Mucosa of descending colon (tissue), 3 donors: ENCODE measurements at places on chromosomes 6 and 20. TPM values are rescaled to one million over a fixed set of nuclear protein-coding genes. Genes with fewer than 3 reads are reported as not detected.
A peak's percentile ranks its signal among the peaks of the same experiment; 100 is the strongest.

GRCh38 chr6:96391776-96392360 lies 129.7 kb upstream of the UFL1 start:
- DNase-seq, result peak; percentile 34

GRCh38 chr20:16615199-16615598 lies 42.0 kb upstream of the KIF16B start:
- DNase-seq, result peak; percentile 40

- DNase-seq, result no peak
Observed at GRCh38 chr6:7087066-7087465, 20.7 kb upstream of the RREB1 start.

DNA sequence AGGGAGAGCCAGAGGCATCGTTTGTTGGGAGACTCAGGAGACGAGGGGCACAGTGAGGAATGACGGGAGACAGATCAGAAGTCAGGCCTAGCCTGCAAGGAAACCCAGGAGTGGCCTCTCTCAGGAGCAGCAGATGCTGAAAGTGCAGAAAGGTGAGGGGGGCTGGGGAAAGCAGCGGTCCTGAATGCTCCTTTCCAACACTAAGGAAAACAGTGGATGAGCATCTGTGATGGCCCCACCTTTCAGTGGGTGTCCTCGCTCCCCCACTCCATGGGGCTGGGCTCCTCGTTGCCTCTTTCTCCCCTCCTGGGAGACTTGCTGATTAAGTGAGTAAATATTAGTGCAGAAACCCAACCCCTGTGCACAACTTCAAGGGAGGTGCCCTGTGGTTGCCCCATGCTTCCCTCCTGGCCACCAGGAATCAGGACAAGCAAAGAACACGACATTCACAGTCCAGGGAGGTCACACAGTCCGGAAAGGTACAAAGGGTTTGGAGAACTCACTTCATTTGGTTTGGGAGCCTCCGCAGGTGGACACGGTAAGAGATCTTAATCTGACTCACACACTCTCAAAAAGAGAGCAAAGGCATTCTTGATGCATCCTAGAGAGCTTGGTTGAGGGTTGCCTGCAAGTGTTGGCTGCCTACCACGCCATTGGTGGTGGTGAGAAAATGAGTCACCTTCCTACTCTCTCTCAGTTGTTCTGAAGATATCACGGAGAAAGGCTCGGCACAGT lies 9.7 kb upstream of the BPIFB1 start:
- no peak for DNase-seq

DNA sequence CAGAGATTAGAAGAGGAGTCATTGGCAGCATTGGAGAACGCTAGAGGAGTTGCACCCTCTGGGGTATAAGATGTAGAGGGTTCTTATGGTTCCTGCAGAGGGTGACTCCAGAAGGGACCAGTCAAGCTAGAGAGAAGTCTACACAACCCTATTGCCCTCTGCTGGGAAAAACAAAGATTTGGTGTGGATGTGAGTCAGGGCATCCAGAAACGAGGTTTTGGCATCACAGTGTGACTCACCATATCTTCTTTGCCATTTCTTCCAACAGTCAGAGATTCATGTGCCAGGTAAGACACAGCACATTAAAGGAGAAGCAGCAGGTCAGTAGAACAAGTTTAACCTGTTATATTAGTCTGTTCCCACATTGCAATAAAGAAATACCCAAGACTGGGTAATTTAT lies 598.8 kb downstream of the MAFB start:
- no peak for DNase-seq

DNA sequence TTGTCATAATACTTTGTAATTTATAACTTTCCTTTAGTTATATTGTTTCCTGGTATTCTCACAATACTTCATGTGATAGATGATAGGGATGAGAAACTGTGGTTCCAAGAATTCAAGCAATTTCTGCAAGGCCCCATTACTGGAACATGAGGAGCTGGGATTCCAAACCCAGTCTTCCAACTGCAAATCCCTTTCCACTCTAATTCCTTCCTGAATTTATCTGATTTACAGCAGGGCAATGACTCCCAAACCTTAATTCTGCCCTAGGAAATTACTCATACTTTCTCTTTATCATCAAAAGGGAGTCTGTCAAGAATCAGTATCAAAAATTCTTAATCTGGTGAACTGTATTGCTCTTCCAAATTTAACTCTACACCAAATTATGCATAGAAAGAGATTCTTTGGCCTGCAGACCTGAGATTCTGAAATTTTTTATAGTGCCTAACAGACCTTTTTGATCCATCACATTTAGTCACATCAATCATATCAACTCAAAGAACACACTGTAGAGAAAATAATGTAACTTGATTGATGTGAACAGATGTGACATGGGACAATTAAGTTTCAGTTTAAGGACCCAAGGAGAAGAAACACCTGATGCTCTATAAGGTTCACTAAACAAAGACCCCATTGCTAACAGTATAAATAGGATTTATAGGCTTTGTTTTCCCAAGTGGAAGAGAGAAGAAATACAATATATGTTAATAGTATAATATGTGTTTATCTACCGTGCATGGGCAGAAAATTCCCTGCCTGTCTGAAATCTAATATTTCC lies 41.5 kb upstream of the GJA1 start:
- no peak for DNase-seq

- DNase-seq, result no peak
Observed at GRCh38 chr20:63104312-63105181, 97.8 kb upstream of the BHLHE23 start.

- DNase-seq, result no peak
Observed at GRCh38 chr6:157516319-157517026, 135.5 kb downstream of the ZDHHC14 start.

- no peak for DNase-seq
Observed at GRCh38 chr20:59412875-59413284, 112.5 kb downstream of the EDN3 start.

DNA sequence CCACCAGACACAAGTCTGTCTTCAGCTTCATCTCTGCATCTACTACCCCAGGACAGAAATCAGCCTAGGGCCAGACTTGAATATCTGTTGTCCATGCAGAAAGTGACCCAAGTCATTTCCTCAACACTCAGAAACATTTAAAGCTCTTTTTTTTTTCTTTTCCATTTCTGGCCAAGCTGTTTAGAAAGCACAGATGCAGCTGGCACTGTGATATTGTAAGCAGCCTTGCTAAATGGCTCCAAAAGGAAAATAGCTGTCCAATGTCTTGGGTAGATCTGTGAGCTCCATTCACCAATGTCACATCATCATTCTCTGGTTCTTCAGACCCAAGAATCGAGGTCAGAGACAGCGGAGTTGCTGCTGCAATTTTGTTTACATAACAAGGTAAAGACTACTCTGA lies 174.2 kb downstream of the PDE7B start:
- DNase-seq, result no peak

GRCh38 chr6:13407709-13408695 lies 79.4 kb downstream of the GFOD1 start:
- no peak for DNase-seq

DNA sequence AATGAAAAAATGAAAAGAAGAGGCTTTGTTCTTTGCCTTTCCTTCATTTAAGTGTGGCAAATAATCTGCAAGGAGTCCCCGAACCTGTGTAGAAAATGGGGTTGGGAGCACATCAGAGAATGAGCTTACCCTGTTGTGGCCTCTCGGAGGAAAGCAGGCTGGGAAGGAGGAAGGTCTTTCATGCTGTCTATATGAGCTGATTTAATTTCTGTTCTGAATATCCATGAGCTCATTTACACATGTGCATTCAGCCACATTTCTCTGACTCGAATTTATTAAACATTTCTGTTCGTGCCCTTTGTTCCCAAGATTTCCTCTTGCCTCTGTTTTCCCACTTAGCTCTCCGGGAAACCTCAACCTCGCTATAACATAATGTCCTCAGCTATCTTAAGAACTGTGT lies 584.4 kb upstream of the CDH4 start:
- no peak for DNase-seq

DCBLD1 gene
- total RNA-seq, result 11.3 TPM

ESF1 gene
- 10.9 TPM for total RNA-seq

WFDC2 gene
- 78.0 TPM for total RNA-seq

HLA-DPA1 gene
- 46.6 TPM for total RNA-seq

NOTCH4 gene
- 1.5 TPM for total RNA-seq

DLL1 gene
- 11.0 TPM for total RNA-seq

TBC1D32 gene
- total RNA-seq, result 8.6 TPM

SMPDL3A gene
- 158 TPM for total RNA-seq

MTRF1L gene
- 21.8 TPM for total RNA-seq

RTN4IP1 gene
- total RNA-seq, result 9.8 TPM

SCP2D1 gene
- not detected for total RNA-seq

HLA-DRB5 gene
- total RNA-seq, result 50.3 TPM
